Stimulated activated CD4-positive, alpha-beta T cell treated with anti-CD3 and anti-CD28 coated beads, Interleukin-2, amount 100 ng/mL, for 48 hours (primary cell): ENCODE measurements at places on chromosomes 5 and 9.
A peak's percentile ranks its signal among the peaks of the same experiment; 100 is the strongest.

GRCh38 chr5:60590172-60590571 is 109.8 kb downstream of the DEPDC1B start:
- no peak for DNase-seq

DNA sequence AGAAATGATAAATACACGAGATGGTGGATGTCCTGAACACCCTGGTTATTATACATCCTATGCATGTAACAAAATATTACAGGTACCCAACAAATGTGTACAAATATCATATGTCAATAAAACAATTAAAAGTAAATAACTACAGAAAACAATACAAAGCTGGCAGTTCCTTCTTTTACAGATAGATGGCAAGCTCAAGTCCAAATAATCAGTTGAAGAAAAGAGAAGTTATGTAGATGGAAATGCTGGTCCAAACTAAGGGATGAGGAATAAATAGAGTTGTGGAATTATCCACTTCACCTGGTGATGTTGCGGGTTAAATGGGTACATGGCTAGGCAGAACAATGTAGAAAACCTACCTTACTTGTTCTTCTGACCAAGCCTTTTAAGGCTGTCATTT is 79.4 kb downstream of the PALM2AKAP2 start:
- no peak for DNase-seq

- DNase-seq = no peak
These were observed 73.7 kb downstream of the RCL1 start for GRCh38 chr9:4866239-4866969.

- DNase-seq = no peak
These were observed 77.9 kb downstream of the GLIS3 start for GRCh38 chr9:4221931-4222330.

DNA sequence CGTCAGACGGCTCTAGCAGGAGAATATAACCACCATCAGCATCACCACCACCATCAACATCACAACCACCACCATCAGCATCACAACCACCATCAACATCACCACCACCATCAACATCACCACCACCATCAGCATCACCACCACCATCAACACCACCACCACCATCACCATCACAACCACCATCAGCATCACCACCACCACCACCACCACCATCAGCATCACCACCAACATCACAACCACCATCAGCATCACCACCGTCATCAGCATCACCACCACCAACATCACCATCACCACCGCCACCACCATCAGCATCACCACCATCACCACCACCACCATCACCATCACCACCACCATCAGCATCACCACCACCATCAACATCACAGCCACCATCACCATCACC is 210.7 kb downstream of the C9orf50 start:
- DNase-seq = no peak

GRCh38 chr9:886886-887285 is 45.4 kb downstream of the DMRT1 start:
- DNase-seq = no peak

DNA sequence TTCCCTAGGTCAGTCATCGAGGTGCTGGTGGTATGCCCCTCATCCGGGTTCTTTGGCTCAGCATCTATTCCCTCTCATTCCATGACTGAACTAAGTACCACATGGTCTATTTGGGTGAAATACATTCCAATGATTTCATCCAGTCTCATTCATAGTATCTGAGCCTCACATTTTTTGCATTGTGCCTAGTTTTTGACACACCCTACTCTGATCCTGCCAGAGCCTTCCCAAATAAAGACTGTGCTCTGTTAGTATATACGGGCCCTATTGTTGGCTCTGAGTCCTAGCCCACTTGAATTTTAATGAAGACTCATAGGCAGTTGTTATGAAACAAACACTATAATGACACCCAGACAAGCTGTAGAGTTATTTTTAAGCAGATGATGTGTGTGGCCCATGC is 740.7 kb downstream of the CETN3 start:
- DNase-seq = no peak

GRCh38 chr5:173468821-173469251 is 140.6 kb upstream of the STC2 start:
- DNase-seq = no peak

- no peak for DNase-seq
These were observed 179.1 kb downstream of the ADAMTS12 start for GRCh38 chr5:33712664-33713063.

- DNase-seq = peak; percentile 24
These were observed 95.8 kb downstream of the CFAP90 start for GRCh38 chr5:7754997-7755596.

- no peak for DNase-seq
These were observed 76.6 kb upstream of the XPA start for GRCh38 chr9:97773723-97774122.

- DNase-seq = no peak
These were observed 326.0 kb downstream of the NPR3 start for GRCh38 chr5:33037076-33037475.

DNA sequence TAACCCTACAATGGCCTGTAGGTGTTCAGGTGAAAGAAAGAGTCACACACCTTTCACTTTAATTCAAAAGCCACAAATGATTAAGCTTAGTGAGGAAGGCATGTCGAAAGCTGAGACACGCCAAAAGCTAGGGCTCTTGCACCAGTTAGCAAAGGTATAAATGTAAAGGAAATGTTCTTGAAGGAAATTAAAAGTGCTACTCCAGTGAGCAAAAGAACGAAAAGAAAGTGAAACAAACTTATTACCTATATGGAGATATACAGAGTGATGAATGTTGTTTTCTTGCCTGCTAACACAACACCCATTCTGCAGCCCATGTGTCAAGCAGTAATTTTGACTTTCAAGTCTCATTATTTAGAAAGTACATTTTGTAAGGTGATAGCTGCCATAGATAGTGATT is 254.2 kb upstream of the SLC24A2 start:
- DNase-seq = no peak

- peak; percentile 46 for DNase-seq
These were observed 743 bp downstream of the NR3C1 start for GRCh38 chr5:143402553-143403333.

GRCh38 chr5:73135429-73136054 is 15.2 kb downstream of the TMEM171 start:
- no peak for DNase-seq

GRCh38 chr5:139637438-139638089 is 10.6 kb upstream of the CXXC5 start:
- no peak for DNase-seq

DNA sequence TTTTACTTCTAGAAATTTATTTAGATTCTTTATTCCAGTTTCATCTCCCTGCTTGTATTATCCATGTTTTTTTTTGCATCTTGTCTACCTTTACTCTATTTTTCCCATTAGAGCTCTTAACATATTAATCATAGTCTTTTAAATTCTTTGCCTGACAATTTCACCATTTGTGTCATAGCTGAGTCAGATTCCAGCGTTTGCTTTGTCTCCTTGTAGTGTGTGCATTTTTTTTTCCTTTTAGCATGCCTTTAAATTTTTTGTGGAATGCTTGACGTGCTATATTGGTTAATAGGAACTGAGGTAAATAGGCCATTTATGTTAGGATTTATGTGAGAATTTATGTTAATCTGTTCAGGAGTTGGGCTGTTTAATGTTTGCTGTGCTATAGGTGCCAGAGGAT is 41.8 kb upstream of the NFIL3 start:
- no peak for DNase-seq

DNA sequence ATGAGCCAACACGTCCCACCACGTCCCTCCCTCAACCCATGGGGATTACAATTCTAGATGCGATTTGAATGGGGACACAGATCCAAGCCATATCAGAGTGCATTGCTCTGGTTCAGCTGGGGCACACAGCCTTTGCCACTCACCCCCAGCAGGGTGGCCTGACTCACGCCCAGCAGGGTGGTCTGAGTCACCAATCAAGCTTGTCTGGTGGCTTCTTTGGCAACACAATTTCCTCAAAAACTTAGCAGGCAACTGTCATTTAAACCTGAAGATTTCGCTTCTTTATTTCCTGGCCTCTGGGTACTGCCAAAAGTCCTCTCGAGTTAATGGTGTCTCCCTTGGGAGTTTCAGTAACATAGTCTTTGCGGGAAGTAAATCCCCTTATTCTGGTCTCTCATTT is 16.3 kb upstream of the SEMA5A start:
- DNase-seq = no peak

GRCh38 chr9:28916348-28916747 is 1343.1 kb upstream of the C9orf72 start:
- no peak for DNase-seq

DNA sequence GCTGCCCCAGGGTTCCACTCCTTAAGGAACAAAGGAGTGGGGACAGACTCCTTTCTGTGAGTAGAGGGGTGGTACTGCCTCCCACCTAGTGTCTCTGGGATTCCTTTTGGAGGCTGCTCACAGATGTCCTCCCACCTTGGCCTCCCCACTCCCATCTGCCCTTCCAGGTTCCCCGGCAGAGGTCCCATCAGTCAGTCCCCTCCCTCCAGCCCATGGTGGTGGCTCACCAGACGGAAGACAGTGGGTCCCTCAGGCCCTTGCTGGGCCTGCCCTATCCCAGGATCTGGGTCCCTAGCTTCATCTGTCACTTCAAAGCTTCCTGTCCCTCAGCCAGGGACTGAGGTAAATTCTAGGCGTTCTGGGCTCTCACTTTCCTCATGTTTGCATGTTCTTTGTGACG is 35.6 kb upstream of the NEK6 start:
- no peak for DNase-seq
